ENCODE measurements at places on chromosomes 3 and 15.

DNA sequence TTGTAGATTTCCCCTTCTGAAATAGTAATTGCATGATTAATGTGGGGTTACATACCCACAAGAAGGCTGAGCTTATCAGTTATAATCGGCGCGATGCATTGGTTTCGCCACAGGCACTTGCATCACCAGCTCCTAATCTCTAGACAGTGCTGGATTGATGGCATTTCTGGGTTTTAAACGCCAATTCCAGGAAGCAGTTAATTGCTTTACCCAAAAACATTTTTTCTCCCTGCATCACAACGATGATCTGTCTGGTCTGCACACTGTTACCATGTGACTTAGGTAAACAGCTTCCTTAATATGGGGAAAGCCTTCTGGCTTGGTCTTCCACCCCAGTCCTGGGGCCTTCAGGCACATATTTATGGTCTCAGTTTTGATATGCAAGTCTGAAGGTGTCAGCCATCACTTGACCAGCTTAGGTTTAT, 70.0 kb upstream of the HEG1 start:
- DNase-seq, result no peak

GRCh38 chr3:101870138-101870537, 20.8 kb downstream of the NFKBIZ start:
- DNase-seq, result no peak

DNA sequence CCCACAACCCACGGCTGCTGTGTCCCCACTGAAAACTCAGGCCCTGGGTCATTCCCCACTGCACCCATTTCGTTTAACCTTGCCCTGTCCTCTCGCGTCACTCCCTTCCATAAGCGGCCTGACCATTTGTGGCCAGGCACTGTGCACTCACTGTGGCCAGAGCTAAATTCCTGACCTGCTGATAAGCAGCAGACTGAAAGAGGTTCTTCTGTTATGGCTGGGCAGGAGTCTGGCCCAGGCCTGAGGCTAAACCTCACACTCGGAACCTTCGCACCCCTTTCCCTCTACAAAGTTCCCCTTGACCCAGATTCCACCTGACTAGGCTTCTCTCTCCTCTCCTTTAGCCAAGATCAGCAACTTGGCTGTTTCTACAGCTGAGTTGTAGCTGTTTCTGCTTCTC, 62.3 kb downstream of the ADAMTS17 start:
- no peak for DNase-seq

DNA sequence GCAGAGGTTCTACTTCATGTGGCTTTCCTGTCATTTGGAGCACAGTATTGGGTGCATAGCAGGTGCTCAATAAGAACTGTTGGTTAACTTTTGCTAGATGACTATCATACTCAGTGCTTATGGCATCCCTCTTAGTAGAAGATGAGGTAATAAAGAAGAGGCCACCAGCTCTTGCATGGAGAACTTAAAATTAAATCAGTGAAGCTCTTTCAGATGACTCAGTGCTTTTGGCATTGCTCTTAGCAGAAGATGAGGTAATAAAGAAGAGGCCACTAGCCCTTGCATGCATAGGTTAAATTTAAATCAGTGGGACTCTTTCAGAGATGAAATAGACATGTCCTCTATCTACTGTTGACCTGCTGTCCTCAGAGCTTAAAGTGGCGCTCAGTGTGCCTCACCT, 109.4 kb upstream of the FGF7 start:
- no peak for DNase-seq

DNA sequence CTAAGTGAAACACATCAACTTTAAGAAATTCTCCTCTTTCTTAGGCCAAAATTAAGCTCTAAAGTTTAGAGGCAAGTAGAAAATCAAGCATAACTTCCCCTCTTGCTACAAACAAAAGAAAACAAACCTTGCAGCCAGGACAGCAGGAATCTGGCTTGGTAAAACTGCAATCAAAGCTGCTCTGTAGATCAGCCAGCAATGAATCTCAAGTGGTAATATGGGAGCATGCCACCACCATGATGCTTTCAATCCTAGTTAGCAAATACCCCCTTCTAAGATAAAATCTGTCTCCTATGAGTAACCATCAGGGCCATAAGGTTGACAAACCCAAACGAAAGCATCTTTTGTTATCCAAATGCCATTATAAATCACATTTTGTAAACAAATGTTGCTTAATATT, 208.3 kb upstream of the PLSCR5 start:
- no peak for DNase-seq

- DNase-seq, result no peak
These were observed 25.4 kb downstream of the CYP19A1 start for GRCh38 chr15:51313074-51313393.

DNA sequence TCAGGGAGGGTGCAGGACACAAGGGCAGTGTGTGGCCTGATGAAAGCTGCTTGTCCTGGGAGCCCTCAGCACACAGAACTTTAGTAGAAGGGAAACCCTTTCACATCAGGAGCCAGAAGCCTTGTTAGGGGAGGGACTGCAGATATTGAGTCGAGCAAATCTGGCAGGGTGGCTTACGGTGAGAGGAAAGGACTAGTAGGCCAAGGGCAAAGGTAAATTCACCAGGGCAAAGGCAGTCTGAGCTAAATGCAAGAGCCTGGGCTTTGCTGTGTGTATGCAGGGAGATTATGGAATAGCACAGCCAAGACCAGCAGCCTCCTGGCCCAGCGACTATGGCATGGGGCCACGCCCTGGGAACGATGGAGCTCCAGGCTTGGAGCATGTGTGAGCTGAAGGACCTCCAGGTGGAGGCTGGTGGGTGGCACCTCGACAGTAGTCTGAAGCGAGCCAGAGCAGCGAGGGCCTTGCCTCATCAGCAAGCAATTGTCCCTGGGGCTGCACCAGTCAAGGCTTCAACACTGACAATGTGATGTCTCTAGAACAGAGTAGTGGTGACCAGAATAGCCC, 76.1 kb downstream of the CCR1 start:
- DNase-seq, result no peak

DNA sequence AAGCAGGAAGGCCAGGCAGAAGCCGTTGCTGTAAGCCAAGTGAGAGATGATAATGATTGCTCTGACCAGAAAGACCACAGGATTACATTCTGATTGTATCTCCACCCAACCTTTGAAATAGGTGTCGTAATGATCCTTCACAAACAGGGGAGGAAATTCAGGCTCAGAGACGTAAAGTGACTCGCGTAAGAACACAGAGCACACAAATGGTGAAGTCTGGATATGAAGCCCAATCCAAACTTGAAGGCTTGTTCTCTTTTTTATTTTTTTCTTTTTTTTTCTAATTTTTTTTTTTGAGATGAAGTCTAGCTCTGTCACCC, 25.3 kb upstream of the PIAS1 start:
- DNase-seq, result no peak

- no peak for DNase-seq
These were observed 46.0 kb downstream of the MINAR1 start for GRCh38 chr15:79478108-79478507.

- no peak for DNase-seq
These were observed 161.3 kb downstream of the OCA2 start for GRCh38 chr15:27937851-27938250.

GRCh38 chr3:144112437-144112836, 140.8 kb downstream of the DIPK2A start:
- no peak for DNase-seq
